ENCODE measurements at places on chromosomes 2 and 18.

DNA sequence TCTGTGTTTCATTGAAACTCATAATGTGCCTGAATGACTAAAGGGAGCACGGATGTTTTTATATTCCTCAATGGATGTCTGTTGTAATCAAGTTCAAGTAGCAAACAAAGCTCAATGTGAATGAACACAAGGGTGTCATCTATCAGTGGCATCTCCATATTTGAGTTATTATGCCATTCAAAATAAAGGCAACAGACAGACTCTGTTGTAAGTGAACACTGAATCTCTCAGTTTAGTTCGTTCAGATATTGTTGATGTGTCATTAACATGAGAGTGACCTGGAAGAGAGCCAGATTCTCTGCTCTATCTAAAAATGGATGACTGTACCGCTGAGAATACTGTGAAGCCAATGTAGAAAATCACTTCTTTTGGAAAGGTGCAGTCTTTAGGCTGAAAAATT lies 118.7 kb downstream of the NUP35 start:
- no peaks in the 10 kb centered on the region for H3K4me1 ChIP-seq
- DNase-seq, result no peak
- no peaks in the 10 kb centered on the region for H3K36me3 ChIP-seq
- no peak overlapping the region for H3K27ac ChIP-seq

GRCh38 chr2:164917296-164917903 lies 37.9 kb downstream of the SLC38A11 start:
- H3K27ac ChIP-seq, result no peak overlapping the region
- H3K36me3 ChIP-seq, result no peaks in the 10 kb centered on the region
- H3K4me3 ChIP-seq, result no peak overlapping the region

- H3K4me3 ChIP-seq, result no peak overlapping the region
- no peaks in the 10 kb centered on the region for H3K27me3 ChIP-seq
- H3K4me1 ChIP-seq, result no peaks in the 10 kb centered on the region
- H3K27ac ChIP-seq, result no peak overlapping the region
- DNase-seq, result peak; percentile 46
- H3K36me3 ChIP-seq, result no peaks in the 10 kb centered on the region
Observed at GRCh38 chr2:7119132-7119835, 202.1 kb downstream of the RNF144A start.

GRCh38 chr2:157898591-157898996 lies 22.5 kb upstream of the ACVR1 start:
- peak; percentile 30 for DNase-seq
- no peak overlapping the region for H3K4me3 ChIP-seq
- no peaks in the 10 kb centered on the region for H3K36me3 ChIP-seq
- no peak overlapping the region for H3K27ac ChIP-seq

GRCh38 chr2:224196810-224197209 lies 157.7 kb upstream of the SERPINE2 start:
- no peak overlapping the region for H3K27ac ChIP-seq
- no peaks in the 10 kb centered on the region for H3K4me1 ChIP-seq
- no peak for DNase-seq

GRCh38 chr2:140567734-140568133 lies 1563.1 kb downstream of the LRP1B start:
- no peaks in the 10 kb centered on the region for H3K27me3 ChIP-seq
- H3K4me3 ChIP-seq, result no peak overlapping the region
- DNase-seq, result no peak
- no peaks in the 10 kb centered on the region for H3K36me3 ChIP-seq

DNA sequence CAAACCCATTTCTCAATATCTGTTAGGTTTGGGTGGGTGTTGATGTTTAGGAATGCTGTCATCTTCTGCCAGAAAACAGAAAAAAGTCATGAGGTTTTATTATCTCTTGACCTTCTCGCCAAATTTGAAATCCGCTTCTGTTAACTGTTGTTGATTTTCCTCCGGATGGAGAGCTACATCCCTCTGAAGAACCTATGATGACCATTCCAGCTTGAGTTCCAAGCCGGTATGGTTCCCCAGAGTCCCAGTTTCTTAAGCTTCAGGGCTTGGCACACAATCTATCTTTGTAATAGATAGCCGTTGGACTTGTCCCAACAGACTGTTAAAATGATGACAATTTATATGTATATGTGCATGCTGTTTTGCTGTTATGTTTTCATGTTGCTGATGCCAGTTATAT lies 1201.0 kb downstream of the LRP1B start:
- H3K4me1 ChIP-seq, result no peaks in the 10 kb centered on the region
- H3K27me3 ChIP-seq, result no peaks in the 10 kb centered on the region
- no peak overlapping the region for H3K27ac ChIP-seq
- H3K36me3 ChIP-seq, result no peaks in the 10 kb centered on the region
- no peak for DNase-seq
- H3K4me3 ChIP-seq, result no peak overlapping the region

Data from mesendoderm (in vitro differentiated cells).